ENCODE measurements at places on chromosomes 6 and 20.

GRCh38 chr6:43907789-43908472, 137.9 kb downstream of the VEGFA start:
- DNase-seq = no peak

- peak; percentile 23 for DNase-seq
These were observed 224.2 kb downstream of the NFATC2 start for GRCh38 chr20:51318058-51318949.

DNA sequence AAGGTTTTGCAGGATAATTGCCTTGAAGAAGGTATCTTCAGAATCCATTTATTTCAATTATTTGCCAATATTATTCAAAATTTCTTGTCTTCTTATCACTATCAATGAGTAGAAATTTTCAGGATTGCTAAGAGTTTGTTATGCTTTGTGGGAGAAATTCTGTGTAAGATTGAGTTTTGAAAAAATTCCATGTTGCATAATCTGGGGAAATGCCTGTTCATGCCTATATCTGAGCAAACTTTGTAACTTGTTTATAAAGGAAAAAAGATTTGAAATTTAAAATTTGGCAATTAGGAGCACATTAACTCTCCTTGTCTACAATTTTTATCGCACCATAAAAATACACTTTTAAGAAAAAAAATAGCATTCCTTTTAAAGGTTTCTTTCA, 39.8 kb upstream of the EDN1 start:
- DNase-seq = no peak

- DNase-seq = no peak
These were observed 45.8 kb downstream of the NR2E1 start for GRCh38 chr6:108211671-108212070.

- DNase-seq = no peak
These were observed 167.6 kb upstream of the GJE1 start for GRCh38 chr6:141965016-141965545.

DNA sequence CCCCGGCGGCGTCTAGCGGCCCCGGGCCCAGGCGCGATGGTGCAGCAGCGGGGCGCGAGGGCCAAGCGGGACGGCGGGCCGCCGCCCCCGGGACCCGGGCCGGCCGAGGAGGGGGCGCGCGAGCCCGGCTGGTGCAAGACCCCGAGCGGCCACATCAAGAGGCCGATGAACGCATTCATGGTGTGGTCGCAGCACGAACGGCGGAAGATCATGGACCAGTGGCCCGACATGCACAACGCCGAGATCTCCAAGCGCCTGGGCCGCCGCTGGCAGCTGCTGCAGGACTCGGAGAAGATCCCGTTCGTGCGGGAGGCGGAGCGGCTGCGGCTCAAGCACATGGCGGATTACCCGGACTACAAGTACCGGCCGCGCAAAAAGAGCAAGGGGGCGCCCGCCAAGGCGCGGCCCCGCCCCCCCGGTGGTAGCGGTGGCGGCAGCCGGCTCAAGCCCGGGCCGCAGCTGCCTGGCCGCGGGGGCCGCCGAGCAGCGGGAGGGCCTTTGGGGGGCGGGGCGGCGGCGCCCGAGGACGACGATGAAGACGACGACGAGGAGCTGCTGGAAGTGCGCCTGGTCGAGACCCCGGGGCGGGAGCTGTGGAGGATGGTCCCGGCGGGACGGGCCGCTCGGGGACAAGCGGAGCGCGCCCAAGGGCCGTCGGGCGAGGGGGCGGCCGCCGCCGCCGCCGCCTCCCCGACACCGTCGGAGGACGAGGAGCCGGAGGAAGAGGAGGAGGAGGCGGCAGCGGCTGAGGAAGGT, 715 bp downstream of the SOX12 start:
- DNase-seq = peak; percentile 33

DNA sequence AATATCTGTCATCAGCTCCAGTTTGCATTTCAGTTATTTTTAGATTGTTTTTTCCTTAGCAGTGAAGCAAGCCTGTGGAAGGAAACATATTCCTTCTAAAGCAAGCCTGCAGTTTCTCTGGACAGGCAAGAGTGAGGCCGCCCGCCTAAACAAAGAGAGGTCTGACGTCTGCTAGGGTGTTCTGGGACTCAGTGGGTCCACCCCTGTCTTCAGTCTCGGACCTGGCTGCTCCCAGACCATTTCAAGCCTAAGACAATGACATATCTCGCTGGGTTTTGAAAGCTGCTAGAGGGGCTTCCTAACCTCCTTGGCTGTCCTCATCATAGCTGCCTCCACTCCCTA, 36.8 kb upstream of the RNF24 start:
- no peak for DNase-seq

DNA sequence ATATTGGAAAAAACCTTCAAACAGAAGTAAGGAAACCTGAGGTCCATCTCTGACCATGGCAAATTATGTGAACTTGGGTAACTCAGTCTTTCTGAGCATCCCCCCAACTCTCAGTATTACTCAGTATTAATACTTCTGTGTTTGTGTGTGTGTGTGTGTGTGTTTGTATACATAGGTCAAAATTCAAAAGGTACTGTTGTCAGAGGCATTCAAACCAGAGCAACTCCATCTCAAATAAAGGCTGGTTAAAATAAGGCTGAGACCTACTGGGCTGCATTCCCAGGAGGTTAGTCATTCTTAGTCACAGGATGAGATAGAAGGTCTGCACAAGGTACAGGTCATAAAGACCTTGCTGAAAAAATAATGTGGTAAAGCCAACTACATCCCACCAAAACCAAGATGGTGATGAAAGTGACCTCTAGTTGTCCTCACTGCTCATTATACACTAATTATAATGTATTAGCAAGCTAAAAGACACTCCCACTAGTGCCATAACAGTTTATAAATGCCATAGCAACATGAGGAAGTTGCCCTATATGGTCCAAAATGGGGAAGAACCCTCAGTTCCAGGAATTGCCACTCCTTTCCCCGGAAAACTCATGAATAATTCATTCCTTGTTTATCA, 33.3 kb upstream of the SLC22A16 start:
- no peak for DNase-seq

- no peak for DNase-seq
These were observed 234.5 kb downstream of the TMEM242 start for GRCh38 chr6:157088841-157089240.

- no peak for DNase-seq
These were observed 302.6 kb upstream of the ARID1B start for GRCh38 chr6:156474507-156475120.

- no peak for DNase-seq
These were observed 125.9 kb upstream of the CD93 start for GRCh38 chr20:23212011-23212410.

GRCh38 chr6:80214436-80215022, 108.1 kb downstream of the BCKDHB start:
- DNase-seq = no peak

- no peak for DNase-seq
These were observed 963 bp downstream of the FOXF2 start for GRCh38 chr6:1390133-1390945.

- no peak for DNase-seq
These were observed 50.1 kb downstream of the EDN3 start for GRCh38 chr20:59350330-59351156.

- DNase-seq = no peak
These were observed 88.8 kb upstream of the SOX4 start for GRCh38 chr6:21504790-21505189.

- DNase-seq = no peak
These were observed 35.7 kb downstream of the TOMM6 start for GRCh38 chr6:41823178-41823577.

GRCh38 chr6:154675602-154676088, 57.6 kb upstream of the SCAF8 start:
- peak; percentile 86 for DNase-seq

DNA sequence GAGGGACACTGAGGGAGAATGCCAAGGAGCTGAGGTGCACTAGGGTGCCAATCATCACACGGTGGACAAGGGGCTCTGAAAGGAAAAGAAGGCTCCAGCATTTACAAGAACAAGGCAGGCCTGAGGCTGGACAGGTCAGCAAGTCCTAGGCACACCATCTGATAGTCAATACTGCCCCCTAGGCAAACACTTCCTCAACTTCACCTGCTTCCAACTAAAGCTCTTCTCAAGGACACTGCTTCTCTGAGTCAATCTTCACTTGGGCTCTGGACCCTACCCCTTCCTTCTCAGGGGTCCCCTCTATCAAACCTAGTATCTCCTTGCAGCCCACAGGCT, 37.7 kb upstream of the SLC4A11 start:
- no peak for DNase-seq

DNA sequence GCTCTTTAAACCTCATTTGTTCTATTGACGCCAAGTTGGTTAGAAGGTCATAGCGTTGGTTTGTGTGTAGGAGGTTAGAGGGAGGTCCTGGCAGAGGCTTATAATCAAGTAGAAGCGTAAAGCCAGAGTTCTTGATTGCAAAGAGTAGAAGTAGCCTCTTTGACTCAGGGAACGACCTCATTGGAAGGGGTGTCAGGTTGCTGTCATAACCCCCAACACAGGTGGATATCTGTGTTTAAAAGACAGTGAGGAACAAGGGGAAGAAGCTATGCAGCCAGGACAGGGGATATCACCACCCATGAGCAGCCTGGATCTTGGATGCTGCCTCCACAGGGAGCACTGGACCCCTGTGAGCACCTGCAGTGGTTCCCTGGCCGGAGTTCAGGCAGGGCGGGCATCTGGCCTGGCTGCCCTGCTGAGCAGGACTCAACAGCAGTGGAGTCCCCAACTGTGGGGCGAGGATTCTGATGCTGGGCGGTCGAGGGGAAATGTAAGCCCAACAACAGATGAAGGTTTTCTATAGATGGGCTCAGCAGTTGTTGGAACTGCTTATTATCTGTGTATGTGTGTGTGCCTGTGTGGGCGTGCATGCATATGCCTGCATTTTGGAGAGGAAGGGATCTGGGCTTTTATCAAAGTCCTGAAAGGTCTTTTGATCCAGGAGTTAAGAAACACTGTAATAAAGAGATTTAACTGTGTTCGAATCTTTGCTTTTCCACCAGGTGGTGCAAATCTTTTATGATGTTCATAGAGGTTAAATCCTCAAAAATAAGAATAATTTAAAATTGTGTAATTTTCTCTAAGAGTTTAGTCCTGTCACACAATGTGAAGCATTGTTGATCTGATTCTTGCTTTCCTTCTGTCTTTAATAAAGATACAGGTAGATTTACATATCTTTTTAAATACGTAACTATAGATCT, 27.7 kb downstream of the HIVEP1 start:
- no peak for DNase-seq

GRCh38 chr20:13141546-13141945, 79.5 kb upstream of the ISM1 start:
- no peak for DNase-seq

DNA sequence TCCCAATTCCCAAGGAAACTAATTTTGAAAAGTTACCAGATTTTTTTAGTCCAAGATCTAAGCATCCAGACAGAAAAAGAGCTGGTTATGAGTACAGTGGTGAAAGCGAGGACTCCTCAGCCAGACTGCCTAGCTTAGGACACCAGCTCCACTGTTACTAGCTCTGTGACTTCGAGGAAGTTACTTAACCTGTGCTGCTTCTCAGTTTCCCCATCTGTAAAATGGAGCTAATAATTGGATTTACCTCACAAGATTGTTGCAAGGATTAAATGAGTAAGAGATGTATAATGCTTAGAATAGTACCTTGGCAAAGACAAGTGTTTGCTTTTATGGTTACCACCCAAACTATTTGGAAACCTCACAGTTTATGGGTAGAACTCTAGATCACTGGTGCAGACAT, 1.1 kb downstream of the NT5DC1 start:
- DNase-seq = no peak

- DNase-seq = no peak
These were observed 255.5 kb downstream of the CDC5L start for GRCh38 chr6:44642870-44643522.

GRCh38 chr6:163688739-163689362, 274.3 kb downstream of the QKI start:
- DNase-seq = no peak

GRCh38 chr6:155116571-155116910, 121.4 kb downstream of the TIAM2 start:
- no peak for DNase-seq

DNA sequence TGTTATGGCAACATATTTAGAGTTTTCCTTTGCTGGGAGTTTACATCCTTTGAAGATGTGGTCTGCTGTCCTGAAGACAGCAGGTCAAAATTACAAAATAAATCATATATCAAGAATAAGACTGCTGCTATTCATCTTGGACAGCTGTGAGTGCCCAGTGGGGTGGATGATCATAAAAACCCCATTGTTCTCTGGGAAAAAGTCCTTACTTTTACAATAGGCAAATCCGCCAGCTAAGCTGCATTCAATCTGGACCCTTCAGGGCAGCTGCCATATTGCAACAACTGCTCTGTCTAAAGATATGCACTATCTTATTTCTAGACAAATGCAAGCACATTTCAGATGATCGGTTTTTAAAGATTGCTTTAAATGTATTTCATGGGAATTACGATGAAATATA, 19.4 kb downstream of the CASS4 start:
- DNase-seq = no peak

DNA sequence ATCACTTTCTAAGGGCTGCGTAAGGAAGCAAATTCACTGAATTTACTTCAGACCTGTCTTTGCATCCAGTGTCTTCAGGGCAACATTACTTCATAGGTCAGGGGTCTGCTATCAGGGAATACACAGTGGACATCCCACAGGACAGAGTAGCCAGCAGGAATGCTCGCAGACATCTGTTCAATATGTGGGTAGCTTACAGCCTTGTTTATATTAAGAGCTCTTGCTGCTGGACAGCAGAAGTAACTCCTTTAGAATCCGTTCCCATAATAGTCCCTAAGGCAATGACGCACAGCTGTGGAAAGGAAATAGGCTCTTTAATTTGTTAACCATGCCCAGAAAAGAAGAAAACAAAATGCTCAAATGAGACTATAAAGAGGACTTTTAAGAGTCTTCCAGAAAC, 198.7 kb downstream of the MOXD1 start:
- no peak for DNase-seq
